ENCODE measurements at places on chromosomes 6 and 20.

GRCh38 chr6:125279961-125280360, 21.8 kb downstream of the HDDC2 start:
- DNase-seq, result no peak

GRCh38 chr6:159639721-159640120, 53.3 kb downstream of the SOD2 start:
- DNase-seq, result no peak

- no peak for DNase-seq
These were observed 1.1 kb downstream of the HACE1 start for GRCh38 chr6:104858642-104859041.

DNA sequence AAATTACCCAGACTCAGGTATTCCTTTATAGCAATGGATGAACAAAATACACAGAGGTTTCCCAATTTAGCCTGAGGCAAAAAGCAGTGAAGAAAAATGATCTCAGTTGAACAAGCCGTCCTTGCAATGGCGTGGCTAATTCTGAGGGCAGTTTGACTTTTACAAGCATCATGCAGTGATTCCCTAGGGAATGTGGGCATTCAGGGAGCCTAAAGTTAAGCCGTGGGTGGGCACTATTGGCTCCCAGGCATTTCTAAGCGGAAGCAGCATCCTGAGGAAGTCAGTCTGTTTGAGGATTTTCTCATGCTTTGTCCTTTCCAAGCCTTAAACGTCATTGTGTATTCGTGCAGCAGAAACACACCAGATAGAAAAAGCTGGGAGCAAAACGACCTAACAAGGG, 133.9 kb downstream of the MYLK4 start:
- no peak for DNase-seq

DNA sequence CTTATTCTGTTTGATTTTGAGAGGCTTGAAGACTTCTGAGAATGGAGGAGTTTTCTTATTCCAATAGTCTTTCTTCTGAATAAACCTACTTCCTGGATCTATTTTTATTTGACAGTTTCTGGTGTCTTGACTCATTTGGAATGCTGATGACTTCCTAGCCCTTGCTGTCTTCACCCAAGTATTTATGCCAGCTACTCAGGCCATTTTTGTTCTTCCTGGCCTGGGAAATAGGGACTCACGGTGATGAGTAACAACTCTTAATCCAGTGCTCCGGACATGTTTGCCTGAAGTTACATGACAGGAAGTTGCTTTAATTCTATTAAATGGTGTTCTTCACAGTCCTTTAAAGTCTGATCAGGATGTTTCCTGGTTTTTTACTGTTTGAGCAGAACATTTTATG, 272.1 kb upstream of the EYS start:
- no peak for DNase-seq

DNA sequence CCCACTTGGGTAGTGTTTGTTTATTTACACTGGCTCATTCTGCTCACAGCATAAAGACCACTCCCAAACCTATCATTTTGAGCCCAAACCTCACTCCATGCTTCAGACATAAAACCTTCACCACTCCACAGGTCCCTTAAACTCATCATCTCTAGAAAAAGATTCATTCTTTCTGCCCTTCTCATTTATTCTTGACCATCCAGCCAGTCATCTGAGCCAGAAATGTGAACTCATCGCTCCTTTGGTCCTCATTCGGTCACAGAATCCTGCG, 12.4 kb downstream of the TPMT start:
- DNase-seq, result no peak

DNA sequence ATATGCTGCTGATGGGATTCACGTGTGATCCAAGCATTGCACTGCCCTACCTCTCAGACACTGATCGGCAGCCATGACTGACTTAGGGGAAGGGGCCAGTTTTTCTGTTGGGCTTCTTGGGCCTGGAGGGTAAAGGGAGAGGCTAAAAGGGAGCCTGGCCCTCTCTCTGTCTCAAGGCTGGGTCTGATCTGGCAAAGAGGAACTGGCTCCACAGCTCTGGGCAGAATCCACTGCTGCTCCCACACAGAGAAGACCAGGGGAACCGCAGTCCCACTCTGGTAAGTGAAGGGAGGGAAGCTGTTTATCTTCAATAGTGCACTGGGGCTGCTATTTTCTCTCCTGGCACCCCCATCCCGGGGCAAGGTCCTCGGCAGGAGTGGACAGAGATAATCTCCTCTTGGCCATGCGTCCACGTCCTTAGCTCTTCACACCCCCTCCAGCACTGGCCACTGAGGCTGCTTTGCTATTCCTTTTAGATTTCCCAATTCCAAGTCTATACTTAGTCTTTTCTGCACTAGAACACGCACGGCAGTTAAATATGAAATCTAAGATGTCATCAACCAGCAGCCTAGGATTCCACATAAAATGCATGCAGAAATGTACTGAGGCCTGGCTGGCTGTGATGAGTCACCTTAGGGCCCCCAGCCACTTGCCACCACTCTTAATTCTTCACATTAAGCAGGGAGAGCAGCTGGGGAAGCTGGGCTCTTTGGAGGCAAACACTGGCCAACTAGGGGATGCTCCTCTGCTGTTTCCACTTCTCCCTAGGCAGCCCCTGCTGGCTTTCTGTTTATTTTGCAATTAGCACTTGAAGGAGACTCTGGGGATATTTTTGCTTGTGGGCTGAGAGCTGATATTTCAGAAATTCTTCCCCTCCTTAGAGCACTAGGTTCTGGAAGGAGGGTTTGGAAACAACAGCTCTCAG, 87.8 kb upstream of the ARMC2 start:
- no peak for DNase-seq

- DNase-seq, result no peak
These were observed 347.1 kb downstream of the UTRN start for GRCh38 chr6:144632266-144632665.

DNA sequence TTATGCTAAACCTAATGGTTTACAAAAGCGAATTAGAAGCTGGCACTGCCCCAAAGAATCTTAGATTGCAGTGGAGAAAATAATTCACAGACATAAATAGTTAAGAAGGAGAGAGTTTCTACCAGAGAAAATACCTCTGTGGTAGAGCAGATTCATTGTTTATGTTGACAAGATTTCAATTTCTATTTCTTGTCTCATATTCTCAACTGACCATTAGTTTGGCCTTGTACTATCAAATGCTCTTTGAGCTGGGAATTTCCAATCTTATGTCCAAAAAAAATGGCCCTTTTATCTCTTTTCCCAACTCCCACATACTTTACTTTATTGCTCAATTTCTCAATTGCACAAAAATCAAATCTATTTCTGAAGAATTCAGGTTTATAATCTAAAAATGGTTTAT, 804.1 kb upstream of the CITED2 start:
- DNase-seq, result no peak

DNA sequence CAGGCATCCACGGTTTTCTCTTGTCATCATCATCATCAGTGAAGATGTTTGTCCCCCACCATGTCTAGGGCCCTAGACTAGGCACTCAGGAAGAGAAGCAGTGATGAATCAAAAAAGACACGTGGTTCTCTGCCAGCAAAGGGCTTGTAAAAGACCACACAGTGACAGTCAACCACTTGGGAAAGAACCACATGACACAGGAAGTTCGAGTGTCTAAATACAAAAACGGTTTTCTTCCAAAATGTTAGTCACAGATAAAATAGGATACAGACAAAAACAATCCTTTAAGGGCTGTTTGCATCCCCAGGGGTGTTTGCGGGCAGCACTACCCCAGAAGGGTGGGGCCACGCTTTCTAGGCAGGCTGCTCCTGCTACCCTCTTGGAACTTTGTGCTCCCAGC, 356.8 kb upstream of the AGPAT4 start:
- no peak for DNase-seq

- DNase-seq, result no peak
These were observed 42.8 kb downstream of the MCHR2 start for GRCh38 chr6:99951016-99951805.

GRCh38 chr6:154382740-154383139, 26.1 kb upstream of the IPCEF1 start:
- no peak for DNase-seq

GRCh38 chr20:8073024-8073832, 53.7 kb upstream of the TMX4 start:
- DNase-seq, result no peak

DNA sequence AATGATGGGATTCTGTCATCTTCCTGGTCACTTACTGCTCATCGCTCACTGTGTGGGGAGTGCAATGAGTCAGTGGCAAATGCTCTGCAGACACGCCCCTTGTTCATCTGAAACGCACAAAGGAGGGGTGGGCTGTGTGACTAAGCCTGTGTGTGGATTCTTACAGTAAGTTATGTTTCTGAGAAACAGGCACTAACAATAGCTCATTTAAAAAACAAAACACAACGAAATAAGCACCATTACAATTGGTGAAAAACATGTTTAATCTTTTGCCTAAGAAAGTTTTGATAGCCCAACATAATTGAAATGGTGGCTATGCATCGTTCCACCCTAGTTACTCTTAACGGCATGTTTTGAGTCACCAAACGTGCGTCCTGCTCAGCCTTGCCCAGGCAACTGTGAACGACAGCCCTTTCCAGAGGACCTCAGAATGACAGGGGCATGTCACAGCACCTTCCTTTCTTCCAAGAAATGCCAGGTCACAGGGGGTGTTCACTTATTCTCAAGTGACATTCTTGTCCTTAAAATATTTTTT, 118.4 kb upstream of the SGK1 start:
- DNase-seq, result peak; percentile 55

DNA sequence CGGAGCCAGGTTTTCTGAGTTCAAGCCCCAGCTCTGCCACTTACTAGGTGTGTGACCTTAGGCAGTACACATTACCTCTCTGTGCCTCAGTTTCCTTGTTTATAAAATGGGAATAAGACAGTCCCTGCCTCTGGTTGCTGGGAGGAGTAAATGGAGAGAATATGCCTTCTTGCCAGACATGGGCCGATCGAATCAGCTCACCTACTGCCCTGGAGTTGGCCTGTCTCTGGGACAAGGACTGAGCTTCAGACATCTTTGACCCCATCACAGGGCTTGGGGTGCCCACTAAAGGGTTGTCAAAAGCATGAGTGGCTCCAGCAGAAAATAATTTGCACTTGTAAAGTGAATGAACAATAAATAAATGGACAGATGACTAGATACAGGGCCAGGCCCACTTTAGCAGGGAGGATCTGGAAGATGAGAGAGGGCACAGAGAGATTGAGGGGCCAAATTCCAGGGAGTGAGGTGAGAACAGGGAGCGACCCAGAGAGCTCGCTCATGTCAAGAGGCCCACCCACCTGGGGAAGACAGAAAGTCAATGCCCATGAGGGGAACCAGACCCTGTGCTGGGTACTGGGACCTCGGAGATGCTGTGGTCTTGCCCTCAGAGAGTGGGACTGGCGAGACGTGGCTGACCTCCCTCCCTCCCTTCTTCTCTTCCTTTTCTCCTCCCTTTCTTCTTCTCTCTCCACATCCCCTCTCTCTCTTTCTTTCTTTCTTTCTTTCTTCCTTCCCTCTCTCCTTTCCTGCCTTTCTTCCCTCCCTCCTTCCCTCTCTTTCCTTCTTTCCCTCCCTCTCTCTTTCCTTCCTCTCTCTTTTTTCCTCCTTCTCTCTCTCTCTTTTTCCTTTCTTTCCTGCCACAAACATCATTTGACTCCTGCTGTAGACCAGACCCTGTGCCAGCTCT, 3.9 kb upstream of the BPIFA2 start:
- no peak for DNase-seq

DNA sequence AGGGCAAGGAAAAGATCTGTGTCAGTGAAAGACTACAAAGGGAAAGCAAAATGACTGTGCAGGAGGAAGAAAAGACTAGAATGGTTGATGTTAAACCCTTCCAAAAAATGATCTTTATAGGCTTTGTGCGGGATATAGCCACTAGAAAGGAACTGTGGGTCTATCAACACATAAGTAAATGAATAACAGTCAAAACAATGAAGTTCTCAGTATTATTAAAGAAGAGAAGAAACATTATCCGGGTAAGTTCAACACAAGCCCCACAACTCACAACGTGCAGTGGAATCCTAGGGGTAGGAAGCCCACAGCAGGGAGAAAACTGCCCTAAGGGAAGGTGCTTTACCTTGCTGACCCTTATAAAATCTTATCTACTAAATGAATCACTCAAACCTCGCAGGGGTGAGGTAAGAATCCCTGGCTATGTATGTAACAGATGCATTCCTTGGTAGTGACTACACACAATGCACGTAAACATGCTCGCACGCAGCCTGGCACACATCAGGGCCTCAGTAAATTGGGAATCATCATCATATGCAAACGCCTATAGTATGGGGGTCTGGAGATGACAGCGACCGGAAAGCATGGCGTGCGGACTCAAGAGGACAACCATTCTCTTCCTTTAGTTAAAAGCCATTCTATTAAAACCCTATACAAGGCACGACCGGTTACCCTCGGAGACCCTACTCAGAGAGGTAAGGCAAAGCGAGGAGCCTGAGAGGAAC, 11.3 kb downstream of the TFAP2A start:
- DNase-seq, result no peak

DNA sequence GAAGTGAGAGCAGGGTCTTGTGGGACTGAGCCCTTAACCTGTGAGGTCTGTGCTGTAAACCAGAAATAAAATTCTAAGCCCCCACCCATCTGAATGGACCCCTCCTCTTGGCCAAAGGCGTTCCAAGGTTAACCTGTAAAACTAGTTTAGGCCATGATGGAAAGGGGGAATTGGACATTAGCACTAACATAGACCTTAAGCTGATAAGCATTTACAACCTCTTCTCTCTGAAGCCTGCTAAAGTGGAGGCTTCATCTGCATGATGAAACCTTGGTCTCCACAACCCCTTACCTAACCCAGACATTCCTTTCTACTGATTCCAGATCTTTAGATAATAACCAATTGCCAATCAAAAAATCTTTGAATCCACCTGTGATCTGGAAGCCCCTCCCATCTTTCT, 25.8 kb downstream of the PIGT start:
- no peak for DNase-seq

DNA sequence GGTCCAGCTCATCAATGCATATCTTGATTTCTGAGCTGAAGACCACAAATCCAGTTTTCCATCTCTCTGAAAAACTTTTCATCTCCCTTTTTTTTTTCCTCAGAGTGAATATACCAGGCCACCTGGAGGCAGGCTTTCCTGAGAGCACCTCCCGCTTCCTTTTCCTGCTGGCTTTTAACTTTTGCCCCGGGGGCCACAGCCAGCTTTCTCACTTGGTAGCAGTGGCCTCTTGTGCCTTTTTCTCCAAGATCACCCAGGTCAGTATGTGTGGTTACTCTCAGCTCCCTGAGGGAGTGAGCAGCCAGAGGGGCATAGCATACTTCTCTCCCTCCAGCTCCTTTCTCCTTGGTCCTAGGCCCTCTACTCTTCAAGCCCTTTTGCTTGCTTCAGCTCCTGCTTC, at the start of gene BTN1A1:
Gene BTN1A1, plus strand, starts transcription at position 202 of the 400 bp plus-strand sequence. CDS start 984 bp downstream, outside the sequence.
- no peak for DNase-seq

GRCh38 chr6:135592276-135592675, 94.7 kb upstream of the AHI1 start:
- DNase-seq, result no peak

DNA sequence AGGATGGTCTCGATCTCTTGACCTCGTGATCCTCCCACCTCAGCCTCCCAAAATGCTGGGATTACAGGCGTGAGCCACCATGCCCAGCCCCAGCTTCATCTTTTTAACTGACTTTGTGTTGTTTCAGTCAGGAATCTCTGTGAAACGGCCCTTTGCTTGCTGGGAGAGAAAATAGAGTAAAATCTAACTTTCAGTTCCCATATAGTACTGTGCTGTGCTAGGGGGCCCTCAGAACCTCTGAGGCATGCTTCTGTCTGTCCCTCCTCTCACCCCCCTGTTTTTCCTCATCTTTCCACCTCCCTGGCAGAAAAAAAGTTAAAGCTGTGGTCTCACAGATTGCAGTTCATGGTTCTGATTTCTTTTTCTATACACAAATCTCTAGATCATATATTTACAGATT, 48.4 kb downstream of the LRP11 start:
- no peak for DNase-seq
